ENCODE measurements at places on chromosomes 7 and 10.
A peak's percentile ranks its signal among the peaks of the same experiment; 100 is the strongest.

DNA sequence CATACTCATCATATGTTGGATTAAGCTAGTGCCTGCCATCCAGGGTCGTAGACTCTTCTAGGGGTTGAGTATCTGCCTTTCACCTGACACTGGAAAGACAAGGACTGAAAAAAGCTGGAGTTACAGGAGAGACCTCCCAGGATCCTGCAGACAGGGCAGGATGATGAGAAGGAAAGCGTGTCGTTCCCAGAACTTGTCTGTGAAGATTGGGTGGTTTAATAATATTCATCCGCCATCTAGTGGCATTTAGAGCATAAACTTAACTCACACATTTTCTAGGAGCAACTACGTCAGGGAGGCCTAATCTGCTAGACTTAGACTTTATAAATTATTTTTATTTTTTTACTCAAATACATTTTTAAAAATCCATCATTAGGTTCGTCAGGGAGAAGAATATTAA, 59.6 kb downstream of the ADRB1 start:
- peak; percentile 72 for DNase-seq

DNA sequence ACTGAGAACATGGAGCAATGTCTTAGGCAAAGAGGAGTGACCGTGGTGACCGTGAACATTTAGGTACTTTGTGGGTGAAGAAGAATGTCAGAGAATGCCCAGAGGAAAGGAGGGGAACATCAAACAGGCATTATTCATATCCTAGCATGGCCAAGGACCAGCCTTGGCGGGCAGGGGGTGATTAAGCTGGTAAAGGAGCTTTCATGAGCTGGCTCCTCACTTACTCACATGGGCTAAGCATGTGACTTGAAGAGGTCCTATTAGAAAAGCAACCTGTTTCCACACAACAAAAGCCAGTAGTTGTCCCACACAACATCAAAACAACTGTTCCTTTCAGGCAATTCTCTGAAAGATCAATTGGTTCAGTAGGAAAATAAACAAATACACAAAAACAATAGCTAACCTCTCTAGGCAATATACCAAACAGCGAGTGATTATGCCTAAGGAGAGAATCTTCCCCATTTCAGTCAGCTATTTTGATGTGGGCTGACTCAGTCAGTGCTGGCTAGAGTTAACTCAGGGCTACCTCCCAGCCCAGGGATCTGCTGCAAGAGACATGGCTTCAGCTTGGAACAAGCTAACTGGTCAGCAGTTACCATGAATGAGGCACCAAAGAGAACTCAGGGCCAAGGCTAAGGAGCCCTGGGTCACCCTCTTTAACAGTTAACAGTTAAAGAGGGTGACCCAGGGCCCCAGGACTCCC, 283.5 kb downstream of the ARHGAP12 start:
- DNase-seq: no peak

DNA sequence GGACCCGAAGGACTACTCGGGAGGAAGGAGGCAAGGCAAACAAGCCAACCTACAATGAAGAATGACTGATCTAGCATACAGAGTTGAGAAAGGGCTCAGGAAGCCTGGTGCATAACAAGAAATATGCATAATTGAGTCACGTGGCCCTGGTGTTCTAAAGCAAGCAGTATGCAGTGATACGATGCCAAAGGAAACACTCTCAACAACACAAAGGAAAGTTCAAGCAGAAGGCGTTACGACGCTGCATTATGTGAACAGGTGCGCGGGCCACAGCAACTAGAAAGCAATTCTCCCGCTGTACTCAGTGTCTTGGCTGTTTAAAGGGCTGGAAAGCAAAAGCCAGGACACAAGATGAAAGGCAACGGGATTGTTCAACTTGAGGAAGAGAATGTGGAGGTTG, 100.8 kb downstream of the PRTFDC1 start:
- no peak for DNase-seq

DNA sequence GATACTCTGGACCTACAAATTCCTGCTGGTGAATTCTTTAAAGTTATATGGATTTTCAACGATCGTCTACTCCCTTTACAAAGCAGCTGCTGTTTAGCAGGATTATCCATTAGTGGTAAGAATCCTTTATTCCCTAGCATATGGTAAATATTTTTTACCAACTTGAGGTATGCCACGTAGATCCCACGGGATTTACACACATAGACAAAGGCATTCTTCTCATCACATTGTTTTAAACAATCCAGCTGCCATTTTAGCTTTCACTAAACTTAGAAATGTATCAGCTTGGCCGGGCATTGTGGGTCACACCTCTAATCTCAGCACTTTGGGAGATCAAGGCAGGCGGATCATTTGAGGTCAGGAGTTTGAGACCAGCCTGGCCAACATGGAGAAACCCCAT, 148.0 kb upstream of the SH2B2 start:
- DNase-seq: no peak

- no peak for DNase-seq
Observed at GRCh38 chr7:128264477-128264876, 23.4 kb downstream of the LEP start.

DNA sequence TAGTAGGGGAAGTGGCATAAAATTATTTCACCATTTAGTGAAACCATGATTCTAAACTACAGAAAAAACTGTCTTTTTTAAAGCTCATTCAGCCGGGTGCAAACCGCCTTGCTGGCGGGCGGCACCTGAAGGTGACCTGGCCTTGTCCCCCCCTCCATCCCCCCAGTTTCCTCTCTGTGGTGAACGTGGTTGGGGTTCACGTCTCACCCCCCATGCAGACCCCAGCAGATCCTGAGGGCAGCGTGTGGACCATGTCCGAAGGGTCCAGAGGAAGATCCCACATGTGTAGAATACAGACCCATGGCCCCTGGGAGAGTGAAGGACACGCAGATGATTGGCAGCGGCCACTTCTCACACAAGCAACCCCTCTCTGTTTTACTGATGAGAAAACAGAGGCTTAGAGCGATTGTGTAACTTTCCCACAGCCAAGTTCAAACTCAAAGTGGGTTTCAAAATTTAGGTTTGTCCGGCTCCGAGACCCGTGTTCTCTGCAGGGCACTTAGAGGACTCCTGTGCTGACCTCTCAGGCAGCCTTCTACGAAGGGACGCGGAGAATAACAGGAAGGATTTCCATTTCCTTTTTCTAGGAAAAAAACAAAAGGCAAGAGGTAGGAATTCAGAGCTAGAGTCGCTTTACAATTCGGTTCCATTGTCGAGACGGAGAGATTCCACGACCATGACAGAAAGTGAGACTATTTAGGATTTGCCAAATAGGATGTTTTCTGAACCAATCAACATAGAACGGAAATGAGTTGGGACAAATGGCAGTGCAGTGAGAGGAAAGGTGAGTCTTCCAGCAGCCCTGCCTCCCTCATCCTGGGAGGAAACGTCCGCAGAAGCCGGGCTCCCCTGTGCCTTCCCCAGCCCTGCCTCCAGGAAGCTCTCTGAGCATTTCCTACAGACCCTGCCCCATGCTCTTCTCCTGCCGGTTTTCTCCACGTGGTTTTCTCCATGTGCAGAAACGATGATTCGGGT, 67.6 kb upstream of the PITRM1 start:
- no peak for DNase-seq

- no peak for DNase-seq
Observed at GRCh38 chr10:97538839-97539238, 33.7 kb upstream of the ANKRD2 start.

DNA sequence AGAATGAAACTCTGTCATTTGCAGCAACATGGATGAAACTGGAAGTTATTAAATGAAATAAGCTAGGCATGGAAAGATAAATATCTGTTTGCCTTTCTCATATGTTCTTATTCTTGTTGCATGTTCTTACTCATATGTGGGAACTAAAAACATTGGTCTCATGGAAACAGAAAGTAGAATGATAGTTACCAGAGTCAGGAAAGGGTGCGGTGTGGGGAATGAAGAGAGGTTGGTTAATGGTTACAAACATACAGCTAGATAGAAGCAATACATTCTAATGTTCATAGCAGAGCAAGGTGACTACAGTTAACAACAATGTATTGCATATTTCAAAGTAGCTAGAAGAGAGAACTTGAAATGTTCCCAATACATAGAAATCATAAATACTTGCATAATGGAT, 105.1 kb downstream of the FAM107B start:
- DNase-seq: no peak

- DNase-seq: no peak
Observed at GRCh38 chr10:76393875-76394706, 962.7 kb downstream of the LRMDA start.

DNA sequence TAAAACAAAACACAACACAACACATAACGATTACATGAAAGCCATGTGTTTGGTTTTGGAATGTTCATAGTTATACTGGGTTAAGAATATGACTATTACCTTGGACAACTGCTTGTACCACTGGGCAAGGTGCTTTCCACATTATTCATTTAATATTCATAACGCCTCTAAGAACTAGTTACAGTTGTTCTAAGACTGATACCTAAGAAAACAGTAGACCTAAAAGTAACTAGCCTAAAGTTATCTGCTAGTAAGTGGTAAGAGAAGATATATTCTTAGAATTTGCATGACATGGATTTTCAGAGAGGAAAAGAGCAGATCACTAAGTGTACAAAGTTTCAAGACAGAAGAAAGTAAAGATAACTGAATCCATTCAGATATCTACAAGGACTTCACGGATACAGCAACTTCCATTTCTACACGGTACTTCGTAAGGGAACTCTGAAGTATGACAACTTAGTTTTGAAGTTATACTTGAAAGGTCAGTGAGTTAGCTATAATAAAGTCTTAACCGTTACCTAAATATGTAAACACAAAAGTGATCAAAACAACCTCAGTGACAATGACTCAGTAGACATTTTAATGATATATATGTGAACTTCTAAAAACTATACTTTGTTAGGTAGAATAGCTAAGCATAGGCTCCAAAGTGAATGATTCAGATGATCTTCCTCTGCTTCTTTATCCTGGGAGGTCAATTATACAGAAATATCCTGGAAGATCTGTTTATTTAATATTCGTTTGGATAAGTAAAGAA, 65.1 kb downstream of the MINDY3 start:
- no peak for DNase-seq

- DNase-seq: no peak
Observed at GRCh38 chr7:2120251-2120660, 112.5 kb downstream of the MAD1L1 start.

- no peak for DNase-seq
Observed at GRCh38 chr10:27138277-27138676, 15.9 kb downstream of the YME1L1 start.

DNA sequence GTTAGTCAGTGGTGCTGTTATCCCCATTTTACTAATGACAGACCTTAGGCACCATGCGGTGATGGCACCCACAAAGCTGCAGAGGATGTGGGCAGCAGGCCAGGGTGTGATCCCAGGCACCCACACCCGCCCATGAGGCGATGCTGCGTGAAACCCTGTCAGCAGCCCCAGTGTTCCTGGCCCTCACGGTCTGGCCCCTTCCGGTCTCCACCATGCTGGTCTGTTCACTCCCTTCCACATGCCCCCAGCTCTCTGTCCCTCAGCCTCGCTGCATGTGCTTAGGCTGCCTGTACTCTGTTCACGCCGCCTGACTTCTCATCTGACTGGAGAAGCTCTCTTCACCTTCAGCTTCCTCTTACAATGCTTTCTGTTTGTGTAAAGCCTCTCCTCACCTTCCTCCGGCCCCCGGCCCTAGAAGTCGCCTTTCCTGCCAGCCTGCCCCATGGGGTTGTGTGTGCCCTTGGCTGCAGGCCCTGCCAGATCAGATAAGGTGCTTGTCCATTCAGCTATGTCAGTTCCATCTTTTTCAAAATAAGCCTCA, 17.6 kb upstream of the ORAI2 start:
- peak; percentile 66 for DNase-seq
